NCI-H510A treated with DMSO at 0.1 percent for 48 hours (cell line): ENCODE measurements at places on chromosomes 7 and 10.

DNA sequence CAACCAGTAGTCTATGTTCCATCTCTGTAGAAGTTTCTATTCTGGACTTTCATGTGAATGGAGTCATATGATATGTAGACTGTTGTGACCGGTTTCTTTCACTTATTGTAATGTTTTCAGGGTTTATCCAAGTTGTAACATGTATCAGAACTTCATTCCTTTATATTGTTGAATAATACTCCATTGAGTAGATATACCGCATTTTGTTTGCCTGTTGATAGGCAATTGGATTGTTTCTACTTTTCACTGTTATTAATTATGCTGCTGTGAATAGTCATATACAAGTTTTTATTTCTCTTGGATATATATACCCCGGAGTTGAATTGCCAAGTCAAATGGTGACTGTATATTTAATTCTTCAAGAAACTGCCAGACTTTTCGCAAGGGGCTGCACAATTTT lies 40.1 kb downstream of the SNX10 start:
- DNase-seq = no peak

DNA sequence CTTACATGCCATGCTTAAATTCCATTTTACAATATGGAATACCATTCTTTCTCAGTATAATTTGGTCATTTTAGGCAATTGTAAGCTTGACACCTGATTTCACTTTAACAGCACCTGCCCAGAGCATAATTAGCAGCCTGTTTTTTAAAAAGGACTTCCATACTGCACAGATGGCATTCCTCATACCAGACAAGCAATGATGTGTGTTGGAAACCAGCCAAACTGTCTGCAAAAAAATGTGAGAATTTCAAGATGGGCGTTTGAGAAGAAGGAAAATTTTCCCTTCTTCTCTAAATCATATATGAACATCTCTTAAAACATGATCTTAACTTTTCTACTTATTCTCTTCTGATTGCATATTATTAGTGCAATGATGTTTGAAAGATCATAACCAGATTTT lies 40.4 kb upstream of the AGMO start:
- DNase-seq = no peak

DNA sequence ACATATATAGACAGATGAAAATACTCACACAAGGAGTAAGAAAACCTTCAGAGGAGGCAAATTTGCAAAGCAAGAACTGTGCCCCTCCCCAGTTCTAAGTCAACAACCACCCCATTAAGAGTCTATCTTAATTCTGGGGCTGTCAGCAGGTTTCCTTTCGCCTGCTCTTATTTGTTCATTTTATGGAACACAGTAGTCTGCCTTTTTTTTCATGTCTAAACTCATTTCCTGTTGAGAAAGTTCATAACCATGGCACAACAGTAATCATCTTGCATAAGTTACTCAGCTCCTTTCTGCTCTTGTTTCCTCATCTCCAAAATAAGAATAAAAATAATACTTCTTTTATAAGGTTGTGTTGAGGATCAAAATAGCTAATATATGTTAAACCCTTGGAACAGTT lies 25.8 kb upstream of the AMPH start:
- no peak for DNase-seq

GRCh38 chr7:115066050-115066449 lies 144.2 kb downstream of the MDFIC start:
- no peak for DNase-seq

DNA sequence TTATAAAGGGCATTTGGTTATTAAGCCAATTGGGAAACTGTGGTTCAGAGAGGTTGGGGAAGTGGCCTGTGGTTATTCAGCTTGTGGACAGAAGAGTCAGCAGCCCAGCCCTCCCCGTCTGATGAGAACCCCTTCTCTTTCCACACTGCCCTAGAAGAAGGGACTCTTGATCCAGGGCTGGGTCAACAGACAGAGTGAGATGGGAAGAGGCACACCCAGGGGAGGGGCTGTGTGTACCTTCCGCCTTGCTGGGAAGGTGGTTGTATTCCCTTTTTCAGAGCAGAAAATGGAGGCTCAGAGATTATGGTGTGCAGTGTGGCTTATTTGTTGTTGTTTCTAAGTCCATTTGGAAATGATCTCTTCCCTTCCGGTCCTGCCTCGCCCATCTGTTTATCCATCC lies 103.4 kb downstream of the GRK5 start:
- DNase-seq = no peak

GRCh38 chr10:78542141-78542489 lies 508.5 kb downstream of the RPS24 start:
- DNase-seq = no peak

DNA sequence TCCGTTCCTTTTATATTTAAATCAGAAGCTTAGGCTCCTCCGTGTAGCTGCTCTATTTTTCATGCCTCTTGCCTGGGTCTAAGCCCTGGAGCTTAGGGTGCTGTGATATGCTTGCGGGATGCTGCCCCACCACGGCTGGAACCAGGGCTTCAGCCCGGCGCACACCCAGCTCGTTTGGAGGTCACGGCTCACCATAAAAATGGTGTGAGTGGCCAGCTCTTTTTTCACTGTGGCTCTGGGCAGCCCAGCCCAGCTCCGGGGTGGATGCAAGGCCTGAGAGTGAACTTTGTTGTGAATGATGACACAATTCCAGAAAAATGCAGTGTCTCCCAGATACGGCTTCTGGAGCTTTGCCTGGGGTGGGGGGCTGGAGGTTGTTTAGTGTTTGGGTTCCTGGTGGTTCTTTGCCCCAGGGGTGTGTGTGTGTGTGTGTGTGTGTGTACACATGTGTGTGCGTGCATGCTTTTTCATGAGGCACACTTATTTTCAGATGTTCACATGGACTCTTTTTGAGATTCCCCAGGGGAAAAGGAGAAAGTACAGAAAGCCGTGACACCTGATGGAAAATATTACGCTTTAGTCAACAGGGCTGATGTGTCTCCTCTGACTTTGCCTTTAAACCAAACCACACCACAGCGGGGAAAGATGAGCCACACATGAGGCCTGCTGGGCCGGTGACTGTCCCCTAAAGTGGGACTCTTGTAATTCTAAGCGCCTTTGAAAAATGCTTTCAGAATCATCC lies 46.2 kb downstream of the GRK5 start:
- DNase-seq = no peak

GRCh38 chr7:15737601-15738000 lies 51.1 kb upstream of the MEOX2 start:
- no peak for DNase-seq
